AG09319 (cell line): ENCODE measurements at places on chromosomes 3 and 15.

- DNase-seq = no peak
These were observed 36.1 kb upstream of the PLSCR5 start for GRCh38 chr3:146640955-146641867.

- no peak for DNase-seq
These were observed 287.6 kb upstream of the ICE2 start for GRCh38 chr15:60766391-60767128.

DNA sequence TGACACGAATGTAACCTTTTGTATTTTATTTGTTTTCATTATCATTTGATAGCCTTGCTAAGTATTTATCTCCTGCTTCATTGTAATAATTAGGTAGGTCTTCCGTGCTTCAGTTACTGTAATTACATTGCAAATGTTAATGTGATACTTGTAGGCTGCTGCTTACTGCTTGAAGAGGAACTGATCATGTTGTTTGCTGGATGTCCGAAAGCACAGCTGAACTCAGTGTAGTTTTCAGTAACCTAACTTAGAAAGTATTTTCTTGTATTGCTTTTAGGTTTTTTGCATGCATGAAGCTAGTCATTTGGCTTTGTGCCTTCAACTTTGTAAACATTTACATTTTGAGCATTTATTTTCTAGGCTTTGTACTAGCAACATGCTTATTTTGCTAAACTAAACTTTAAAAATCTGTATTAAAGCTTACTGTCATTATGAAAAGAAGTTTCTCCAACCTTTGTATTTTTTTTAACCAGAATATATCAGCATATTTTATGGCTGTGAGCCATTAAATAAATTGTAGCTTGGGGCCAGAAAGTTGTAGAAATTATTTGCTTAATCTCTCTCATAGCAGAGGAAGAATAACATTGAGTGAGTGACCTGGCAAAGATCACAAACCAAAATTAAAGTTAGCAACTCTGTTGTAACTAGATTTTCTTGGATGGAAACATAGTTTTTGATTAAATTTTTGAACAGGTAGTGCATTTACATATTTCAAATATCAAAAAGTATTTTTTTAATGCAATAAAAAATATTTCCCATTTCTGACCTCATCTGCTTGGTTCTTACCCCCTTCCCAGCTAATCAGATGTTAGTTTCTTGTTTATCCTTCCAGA, 30.7 kb downstream of the SACM1L start:
- DNase-seq = no peak

DNA sequence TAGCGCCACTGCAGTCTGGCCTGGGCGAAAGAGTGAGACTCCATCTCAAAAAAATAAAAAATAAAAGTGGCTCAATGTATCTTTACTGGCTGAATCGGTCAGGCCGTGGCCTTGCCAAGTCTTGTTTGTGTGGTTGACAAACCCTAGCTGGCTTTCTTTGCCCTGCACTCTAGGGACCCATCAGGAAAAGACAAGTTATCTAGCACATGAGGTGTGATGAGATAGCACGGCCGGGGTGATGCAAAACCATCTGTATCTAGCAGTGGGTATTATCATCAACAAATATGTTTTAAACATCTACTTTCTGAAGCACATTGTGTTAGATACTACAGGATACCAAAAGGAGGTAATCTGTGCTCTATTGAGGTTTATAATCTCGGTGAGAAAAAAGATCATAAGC, 3.9 kb upstream of the DPP8 start:
- no peak for DNase-seq

GRCh38 chr15:95674031-95674430, 656.5 kb upstream of the NR2F2 start:
- DNase-seq = no peak
